ENCODE measurements at places on chromosomes 16 and 17. TPM values are rescaled to one million over a fixed set of nuclear protein-coding genes. Genes with fewer than 3 reads are reported as not detected.

Gene TP53TG3F
- total RNA-seq: not detected

Gene CPHXL2
- not detected for total RNA-seq

Gene KRT39
- total RNA-seq: not detected

Gene C1QL1
- 1.1 TPM for total RNA-seq

Gene FSCN2
- 4.2 TPM for total RNA-seq

Gene GAS7
- total RNA-seq: 31.2 TPM

Gene MPO
- 0.23 TPM for total RNA-seq

Gene CRYM
- 11.5 TPM for total RNA-seq
